Hematopoietic multipotent progenitor cell treated with erythropoietin and hydrocortisone succinate and interleukin-3 and kit ligand, for 4 days (in vitro differentiated cells): ENCODE measurements at places on chromosomes 6 and 20.

DNA sequence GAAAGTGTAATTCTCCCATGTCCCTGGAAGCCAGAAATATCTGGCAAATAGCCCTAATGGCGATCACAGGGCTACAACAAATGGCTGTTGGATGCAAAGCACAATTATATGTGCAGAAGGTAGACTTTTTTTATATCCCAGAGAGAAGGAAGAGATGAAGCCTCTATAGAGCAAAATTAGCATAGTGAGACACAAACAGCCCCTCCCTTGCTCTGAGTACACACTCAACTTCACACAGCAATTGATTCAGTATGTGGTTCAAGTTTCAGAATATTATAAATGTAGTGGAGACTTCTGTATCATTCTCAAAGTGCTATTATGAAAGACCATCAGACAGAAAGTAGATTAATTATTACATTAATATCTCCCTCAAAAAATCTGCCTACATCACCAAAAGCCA lies 246.5 kb upstream of the TBX18 start:
- DNase-seq: no peak

GRCh38 chr20:37007898-37008649 lies 56.6 kb upstream of the SAMHD1 start:
- DNase-seq: peak; percentile 53

GRCh38 chr6:18121580-18122127 lies 823 bp downstream of the NHLRC1 start:
- no peak for DNase-seq

DNA sequence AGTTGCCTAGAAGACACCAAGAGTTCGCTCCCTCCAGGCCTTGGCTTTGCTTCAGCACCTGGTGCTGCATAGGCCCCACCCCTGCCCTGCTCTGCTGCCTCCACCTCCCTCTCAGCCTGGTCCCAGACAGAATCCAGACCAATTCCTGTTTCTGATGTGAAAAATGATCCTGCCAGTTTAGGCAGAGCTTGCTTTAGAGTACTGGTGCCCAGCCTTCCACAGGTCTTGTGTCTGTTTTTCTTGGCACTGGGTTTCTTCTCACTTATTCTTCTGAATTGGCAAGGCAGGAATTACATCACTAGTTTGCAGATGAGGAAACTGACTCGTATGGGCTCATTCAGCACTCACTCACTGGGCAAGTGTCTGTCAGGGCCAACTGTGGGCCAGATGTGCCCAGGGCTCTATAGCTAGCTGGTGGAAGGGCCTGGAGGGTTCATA lies 53.0 kb downstream of the HLA-A start:
- DNase-seq: no peak

GRCh38 chr6:125968493-125968892 lies 11.9 kb downstream of the HINT3 start:
- DNase-seq: no peak

- no peak for DNase-seq
Measured at GRCh38 chr20:36499723-36500501, 41.4 kb upstream of the MYL9 start.

DNA sequence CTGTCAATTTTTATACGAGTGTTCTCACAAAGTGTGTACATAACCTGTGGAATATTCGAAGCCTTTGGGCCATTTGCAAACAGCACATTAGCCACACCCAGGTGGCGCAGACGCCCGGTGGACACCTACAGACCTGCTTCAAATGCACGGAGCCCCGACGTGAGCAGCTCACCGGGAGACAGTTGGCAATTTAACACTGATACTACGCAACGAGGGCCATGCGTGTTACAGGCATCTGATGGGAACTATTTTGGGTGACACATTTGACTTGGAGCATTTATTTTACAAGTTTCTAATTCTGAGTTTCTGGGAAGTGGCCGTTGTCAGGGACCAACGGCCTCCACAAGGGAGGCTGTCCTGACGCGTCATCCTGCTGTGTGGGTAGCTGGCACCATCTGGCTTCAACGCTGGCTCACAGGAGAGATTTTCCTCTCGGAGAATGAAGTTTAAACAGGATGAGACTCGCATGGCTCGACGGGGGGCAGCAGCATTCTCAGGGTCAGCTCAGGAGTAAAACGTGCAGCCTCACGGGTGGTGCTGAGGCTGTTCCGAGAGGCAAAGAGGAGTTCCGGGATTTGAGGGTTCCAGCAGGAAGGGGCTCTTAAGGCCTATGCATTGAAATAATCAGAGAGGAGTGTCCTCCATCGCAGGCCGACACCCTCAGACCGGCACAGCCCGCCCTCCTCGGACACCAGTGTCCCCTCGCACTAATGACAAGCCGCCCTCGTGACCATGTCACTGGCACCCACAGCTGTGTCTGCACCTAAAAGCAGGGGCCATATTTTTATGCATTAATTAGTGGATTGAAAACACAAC lies 207.4 kb downstream of the DLL1 start:
- no peak for DNase-seq

DNA sequence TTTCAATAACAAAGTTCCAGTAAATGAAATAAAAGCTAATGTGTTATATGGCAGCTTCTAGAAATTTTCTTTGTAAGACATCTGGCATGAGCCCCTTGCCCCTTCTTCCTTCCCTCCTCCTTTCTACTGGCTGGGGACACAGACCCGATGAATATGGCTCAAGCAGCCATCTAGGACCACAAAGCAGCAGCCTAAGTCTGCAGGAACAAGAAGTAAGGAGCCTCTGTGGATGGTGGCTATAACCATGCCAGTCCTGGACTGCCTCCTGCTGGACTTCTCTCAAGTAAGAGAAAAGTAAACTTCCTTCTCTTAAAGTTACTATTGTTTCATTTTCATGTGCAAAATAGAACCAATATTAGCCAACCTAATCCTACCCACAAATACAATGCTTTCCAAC lies 114.9 kb upstream of the DST start:
- DNase-seq: peak; percentile 67

- no peak for DNase-seq
Measured at GRCh38 chr20:54263116-54263690, 55.3 kb downstream of the PFDN4 start.

- DNase-seq: peak; percentile 30
Measured at GRCh38 chr20:6044115-6044514, 9.7 kb downstream of the LRRN4 start.

GRCh38 chr6:52666071-52666470 lies 4.8 kb upstream of the TMEM14A start:
- no peak for DNase-seq

GRCh38 chr20:59429396-59429795 lies 129.0 kb downstream of the EDN3 start:
- peak; percentile 5 for DNase-seq

GRCh38 chr6:151690768-151691562 lies 116.5 kb upstream of the ESR1 start:
- peak; percentile 60 for DNase-seq

DNA sequence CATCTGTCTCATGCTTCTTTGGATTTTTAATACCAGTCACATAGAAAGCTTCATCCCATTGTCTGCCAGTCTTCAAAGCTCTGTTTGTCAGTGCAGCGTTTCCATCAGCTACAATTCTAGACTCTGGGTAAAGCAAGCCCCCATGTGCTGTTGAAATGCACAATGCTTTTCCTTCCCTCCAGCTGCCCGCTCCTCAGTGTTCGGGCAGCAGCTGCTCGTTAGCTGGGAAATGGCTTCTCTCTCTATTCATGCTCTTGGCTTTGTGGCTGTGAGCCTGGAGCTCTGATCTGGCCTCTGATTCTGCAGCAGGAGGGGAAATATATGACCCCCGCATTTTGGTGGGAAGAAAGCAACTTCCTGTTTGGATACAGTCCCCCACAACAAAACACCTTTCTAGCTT lies 213.0 kb upstream of the CDYL start:
- no peak for DNase-seq

GRCh38 chr6:147869201-147869600 lies 360.7 kb downstream of the SAMD5 start:
- no peak for DNase-seq

DNA sequence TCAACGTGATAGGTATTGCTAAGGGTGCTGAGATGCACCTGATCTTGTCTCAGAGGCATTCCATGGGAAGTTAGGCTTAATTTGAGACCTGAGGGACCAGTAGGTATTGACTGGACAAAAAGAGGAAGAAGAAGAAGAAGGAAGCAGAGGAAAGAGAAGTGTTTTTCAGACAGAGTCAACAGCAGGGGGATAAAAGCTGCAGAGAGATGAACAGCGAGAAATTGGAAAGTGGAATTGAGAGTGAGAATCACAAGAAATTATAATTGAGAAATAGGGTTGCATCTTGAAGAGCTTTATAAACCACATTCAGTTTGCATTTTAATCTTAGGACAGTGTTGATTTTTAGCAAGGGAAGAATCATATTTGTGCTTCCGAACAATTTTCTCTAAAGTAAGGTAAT lies 254.0 kb downstream of the CD83 start:
- DNase-seq: peak; percentile 25

- no peak for DNase-seq
Measured at GRCh38 chr20:37898233-37899104, 4.5 kb upstream of the VSTM2L start.

- peak; percentile 78 for DNase-seq
Measured at GRCh38 chr6:154868143-154868594, 126.9 kb upstream of the TIAM2 start.

DNA sequence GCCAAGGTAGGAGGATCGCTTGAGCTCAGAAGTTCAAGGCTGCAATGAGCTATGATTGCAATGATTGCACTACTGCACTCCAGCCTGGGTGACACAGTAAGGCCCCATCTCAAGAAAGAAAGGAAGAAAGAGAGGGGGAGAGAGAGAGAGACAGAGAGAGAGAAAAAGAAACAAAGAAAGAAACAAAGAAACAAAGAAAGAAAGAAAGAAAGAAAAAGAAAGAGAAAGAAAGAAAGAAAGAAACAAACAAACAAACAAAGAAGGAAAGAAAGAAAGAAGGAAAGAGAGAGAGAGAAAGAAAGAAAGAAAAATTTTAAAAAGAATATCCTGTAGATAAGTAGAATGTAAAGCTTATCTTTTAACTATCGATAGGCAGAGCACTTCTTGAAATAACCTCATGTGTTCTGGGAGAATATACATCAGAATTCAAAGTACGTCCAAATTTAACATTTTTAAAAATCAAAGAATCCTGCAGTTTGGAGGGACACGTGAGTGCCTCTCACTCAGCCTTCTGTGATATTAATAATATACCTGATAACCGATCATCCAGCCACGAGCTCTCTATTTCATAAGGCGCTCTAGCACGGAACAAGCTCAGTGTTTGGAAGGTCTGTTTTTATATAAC lies 25.2 kb downstream of the MYLK4 start:
- DNase-seq: no peak

DNA sequence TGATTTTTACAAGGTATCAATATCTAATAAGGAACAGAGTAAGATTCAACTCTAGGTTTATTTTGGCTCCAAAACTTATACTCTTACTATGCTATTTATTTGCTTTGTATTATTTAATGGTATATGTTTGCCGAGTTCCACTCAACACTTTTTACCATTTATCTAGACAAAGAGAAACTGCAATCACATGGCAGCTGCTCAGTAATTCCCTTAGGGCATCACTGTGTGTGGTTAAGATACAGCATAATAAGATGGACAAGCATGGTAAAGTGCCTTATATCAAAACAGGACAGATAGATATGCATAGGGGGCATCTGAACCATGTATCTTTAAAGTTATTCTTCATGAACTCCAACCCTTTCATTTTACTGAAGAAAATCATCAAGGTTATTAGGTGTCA lies 483.0 kb upstream of the ID4 start:
- DNase-seq: no peak

DNA sequence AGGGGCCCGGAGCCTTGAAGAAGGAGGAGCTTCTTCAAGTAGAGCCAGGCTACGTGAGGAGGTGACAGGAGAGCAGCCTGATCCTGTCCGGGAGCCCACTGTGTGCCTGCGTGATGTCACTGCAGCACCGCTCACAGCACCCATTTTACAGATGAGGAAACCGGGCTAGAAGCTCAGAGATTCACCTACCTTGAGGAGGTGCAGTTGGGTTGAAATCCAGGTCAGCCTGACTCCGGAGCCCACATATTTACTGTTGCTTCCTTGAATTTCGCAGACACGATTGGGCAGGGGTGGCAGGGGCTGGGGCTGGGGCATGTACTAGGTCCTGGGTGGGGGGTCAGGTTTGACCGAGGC lies 12.5 kb downstream of the VSTM2L start:
- no peak for DNase-seq

GRCh38 chr20:45254383-45255262 lies at the start of gene SLPI:
Gene SLPI (minus strand): TSS chr20:45254564. CDS start chr20:45254543, 21 bp downstream.
- peak; percentile 67 for DNase-seq

- no peak for DNase-seq
Measured at GRCh38 chr6:140623498-140623897, 1249.0 kb upstream of the CITED2 start.

GRCh38 chr20:48184229-48184628 lies 398.9 kb upstream of the SULF2 start:
- no peak for DNase-seq

DNA sequence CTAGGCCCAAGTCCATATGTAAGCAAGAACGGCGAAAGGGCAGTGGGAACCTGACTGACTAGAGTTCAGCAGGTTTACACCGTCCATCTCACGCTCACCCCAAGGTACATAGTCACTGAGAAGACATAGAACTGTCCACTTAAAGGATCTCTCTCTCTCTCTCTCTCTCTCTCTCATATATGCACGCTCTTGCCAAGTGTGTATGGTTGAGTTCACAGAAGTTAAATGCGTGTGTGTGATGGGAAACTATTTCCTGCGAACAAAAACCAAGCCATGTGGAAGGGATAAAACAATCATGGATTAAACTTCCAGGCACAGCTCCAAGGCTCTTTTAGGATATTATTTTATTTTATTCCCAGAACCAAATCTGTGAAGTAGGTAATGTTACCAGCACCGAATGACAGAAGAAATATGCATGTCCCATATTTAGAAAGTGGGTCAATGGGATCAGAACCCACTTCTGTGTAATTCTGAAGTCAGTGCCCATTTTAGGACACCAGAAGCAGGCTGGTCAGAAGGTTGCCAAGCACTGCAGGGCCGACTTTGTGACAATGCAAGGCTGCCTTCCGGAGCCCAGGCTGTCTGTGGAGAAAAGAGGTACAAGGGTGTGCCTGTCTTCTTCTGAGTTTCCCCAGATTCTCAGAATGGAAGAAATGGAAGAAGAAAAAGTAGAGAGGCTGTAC lies 49.2 kb upstream of the MAP7 start:
- no peak for DNase-seq

DNA sequence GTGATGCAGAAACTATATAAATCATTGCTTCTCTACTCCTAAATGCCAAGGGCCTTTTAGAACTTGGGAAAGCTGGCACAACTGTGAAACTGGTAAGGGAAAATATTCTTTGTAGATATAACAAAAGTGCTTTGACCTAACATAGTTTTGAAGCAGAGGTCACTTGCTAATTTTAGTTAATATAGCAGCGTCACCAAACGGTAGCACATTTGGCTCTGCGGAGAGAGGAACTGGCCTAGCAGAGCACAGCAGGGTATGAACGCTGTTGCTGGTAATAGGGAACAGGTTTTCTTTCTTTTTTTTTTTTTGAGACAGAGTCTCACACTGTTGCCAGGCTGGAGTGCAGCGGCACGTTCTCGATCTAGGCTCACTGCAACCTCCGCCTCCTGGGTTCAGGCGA lies 67.4 kb downstream of the ECT2L start:
- DNase-seq: peak; percentile 9

GRCh38 chr6:163352011-163352685 lies 62.4 kb upstream of the QKI start:
- DNase-seq: peak; percentile 13

- no peak for DNase-seq
Measured at GRCh38 chr6:169139179-169139971, 114.3 kb downstream of the THBS2 start.

- no peak for DNase-seq
Measured at GRCh38 chr20:58457083-58457695, 58.0 kb downstream of the APCDD1L start.
